ENCODE measurements at places on chromosomes 4 and X.

DNA sequence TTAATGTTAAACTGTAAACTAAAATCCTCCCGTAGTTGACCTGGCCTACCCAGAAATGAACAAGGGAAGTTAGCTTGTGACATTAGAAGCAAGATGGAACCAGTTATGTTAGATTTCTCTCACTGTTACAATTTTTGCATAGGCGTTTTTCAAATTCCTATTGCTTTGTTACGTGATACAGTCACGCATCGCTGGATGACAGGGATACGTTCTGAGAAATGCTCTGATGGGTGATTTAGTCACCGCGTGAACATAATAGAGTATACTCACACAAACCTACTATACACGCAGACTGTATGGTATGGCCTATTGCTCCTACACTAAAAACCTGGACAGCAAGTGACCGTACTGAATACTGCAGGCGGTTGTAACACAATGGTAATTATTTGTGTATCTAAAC, 46.7 kb upstream of the PUDP start:
- DNase-seq: no peak

DNA sequence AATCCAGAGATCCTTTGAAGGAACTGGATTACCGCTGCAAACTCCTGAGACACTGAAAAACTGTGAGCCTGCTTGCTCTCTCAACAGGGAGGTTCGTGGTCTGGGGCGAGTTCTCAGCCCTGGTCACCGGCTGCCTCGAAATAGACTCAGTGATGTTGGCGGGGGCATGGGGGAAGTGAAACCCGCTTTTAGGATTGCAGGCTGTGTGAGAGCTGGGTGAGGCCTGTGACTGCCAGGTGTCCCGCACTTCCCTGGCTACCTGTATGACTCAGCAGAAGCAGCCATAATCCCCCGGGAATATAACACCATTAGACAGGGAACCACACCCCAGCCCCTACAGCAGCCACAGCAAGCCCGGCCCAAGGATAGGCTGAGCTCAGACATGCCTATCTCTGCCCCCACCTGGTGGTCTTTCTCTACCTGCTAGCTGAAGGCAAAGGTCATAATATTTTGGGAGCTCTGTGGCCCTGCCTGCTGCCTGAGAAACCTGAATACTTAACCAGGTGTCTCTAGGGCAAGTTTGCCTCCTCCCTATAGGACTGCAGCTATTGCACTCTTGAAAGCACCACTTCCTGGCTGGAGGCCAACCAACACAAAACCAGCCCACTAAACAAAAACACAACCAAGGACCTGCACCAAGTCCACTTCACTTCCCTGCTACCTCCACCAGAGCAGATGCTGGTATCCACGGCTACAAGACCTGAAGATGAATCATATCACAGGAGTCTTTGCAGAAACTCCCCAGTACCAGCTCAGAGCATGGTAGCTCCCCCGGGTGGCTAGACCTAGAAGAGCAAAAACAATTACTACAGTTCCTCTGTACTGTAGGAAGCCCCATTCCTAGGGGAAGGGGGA, 202.0 kb downstream of the RRAGB start:
- no peak for DNase-seq

GRCh38 chr4:141038428-141038827, 94.8 kb downstream of the RNF150 start:
- no peak for DNase-seq

- DNase-seq: no peak
Measured at GRCh38 chr4:169582706-169583105, 29.7 kb downstream of the NEK1 start.

- DNase-seq: no peak
Measured at GRCh38 chr4:15117270-15117946, 115.1 kb downstream of the CPEB2 start.

DNA sequence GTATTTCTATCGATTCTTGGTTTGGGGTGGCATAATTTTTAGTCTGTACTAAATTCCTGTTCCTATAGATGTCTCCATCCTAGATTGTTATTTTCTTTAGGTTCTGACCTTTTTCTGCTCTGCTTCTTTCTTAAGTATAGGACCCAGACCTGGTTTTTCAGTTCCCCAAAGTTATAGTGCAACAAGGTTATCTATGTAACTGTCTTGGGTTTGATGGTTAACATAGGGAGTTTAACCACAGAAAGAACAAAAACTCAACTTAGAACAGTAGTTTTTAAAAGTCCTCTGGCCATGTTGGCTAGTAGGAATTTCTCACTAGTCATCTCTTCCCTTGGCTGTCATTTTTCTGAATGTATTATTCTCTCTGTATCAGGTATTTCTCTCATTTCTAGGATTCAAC, 38.8 kb upstream of the MAD2L1 start:
- DNase-seq: no peak

GRCh38 chr4:94744850-94745249, 12.9 kb upstream of the BMPR1B start:
- DNase-seq: no peak

Data from vagina (tissue), 2 donors.